ENCODE measurements at places on chromosomes 5 and 9.

DNA sequence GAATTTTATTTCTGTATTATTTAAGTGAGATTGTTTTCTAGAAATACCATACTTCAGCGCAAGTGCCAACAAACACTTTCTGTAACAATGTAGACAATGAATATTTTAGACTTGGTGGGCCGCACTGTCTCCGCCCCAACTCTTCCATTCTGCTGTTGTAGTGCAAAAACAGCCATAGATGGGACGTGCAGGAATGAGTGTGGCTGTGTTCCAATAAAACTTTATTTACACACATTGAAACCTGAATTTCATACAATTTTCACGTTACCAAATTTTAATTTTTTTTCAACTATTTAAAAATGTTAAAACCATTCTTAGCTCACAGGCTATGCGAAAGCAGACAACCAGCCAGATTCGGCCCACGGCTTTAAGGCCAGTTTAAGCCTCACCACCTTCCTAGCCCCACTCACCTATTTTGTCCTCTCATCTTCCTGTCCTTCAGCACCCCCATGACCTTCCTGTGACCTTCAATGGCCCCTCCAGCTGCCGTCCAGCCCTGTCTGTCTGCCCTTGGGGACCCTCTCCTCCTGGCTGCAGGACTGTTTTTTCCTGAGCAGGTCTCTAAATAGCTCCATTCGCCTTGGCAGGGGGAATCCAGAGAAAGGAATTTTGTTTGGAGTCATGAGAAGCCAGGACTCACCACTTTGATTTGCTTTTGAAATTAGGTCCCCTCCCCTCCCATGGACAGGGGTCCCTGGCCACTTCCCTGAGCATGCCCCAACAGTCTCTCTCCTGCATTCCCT lies 11.2 kb upstream of the ANXA6 start:
- DNase-seq: no peak

GRCh38 chr5:128681096-128681495 lies 143.1 kb upstream of the FBN2 start:
- no peak for DNase-seq

GRCh38 chr5:128534726-128535125 lies 3.3 kb downstream of the FBN2 start:
- peak; percentile 59 for DNase-seq

GRCh38 chr5:32646061-32646969 lies 61.0 kb downstream of the SUB1 start:
- no peak for DNase-seq

GRCh38 chr9:96638606-96639364 lies 16.3 kb downstream of the PRXL2C start:
- DNase-seq: no peak

DNA sequence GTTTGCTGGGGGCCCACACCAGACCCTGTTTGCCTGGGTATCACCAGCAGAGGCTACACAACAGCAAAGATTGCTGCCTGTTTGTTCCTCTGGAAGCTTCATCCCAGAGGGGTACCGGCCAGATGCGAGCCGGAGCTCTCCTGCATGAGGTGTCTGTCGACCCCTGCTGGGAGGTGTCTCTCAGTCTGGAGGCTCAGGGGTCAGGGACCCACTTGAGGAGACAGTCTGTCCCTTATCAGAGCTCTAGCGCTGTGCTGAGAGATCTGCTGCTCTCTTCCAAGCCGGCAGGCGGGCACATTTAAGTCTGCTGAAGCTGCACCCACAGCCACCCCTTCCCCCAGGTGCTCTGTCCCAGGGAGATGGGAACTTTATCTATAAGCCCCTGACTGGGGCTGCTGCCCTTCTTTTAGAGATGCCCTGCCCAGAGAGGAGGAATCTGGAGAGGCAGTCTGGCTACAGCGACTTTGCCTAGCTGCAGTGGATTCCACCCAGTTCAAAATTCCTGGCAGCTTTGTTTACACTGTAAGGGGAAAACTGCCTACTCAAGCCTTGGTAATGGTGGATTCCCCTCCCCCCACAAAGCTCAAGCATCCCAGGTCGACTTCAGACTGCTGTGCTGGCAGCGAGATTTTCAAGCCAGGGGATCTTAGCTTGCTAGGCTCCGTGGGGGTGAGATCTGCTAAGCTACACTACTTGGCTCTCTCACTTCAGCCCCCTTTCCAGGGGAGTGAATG lies 206.0 kb upstream of the TLX3 start:
- DNase-seq: no peak

GRCh38 chr5:61304590-61305381 lies 27.3 kb upstream of the ZSWIM6 start:
- peak; percentile 85 for DNase-seq

- DNase-seq: no peak
Observed at GRCh38 chr5:1908931-1909330, 26.2 kb upstream of the IRX4 start.

DNA sequence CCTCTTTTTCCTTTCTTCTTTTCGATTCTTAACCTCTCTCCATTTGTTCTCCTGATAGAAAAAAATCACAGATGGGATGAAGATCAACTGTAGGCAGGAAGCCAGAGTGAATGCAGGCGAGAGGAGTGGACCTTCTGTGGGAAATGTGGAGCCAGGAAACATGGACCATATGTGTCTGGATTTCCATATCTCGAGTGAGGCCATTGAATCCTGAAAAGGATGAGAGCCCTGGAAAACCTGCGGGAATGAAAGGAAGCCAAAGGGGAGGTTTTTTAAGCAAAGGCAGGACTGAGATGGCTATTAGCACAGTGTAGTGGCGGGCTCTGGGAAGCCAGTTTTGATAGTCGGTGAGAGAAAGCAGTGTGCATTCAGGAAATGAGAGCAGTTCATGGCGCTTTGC lies 139.5 kb upstream of the C9orf72 start:
- DNase-seq: no peak

- DNase-seq: no peak
Observed at GRCh38 chr5:139955053-139955605, 88.0 kb downstream of the NRG2 start.

- no peak for DNase-seq
Observed at GRCh38 chr9:133116346-133117231, 4.5 kb downstream of the RALGDS start.

DNA sequence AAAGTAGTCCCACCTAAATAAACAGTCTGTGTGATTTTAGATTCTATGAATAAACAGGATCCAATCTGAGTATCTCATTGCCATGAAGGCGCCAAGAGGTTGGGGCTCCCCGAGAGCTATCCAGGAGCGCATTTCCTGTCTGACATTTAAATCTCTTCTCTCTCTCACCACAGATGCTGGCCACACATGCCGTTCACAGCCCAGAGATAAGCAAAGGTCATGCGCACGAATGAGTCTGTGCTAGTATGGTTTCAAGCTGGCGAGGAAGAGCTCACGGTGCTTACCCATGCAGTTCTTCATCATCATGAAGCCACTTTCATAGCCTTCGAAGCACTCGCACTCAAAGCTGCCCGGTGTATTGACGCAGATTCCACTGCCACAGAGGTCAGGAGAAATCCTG lies 199.4 kb downstream of the FBN2 start:
- DNase-seq: no peak

Data from LoVo (cell line).